ENCODE measurements at places on chromosomes 1 and 21.
A peak's percentile ranks its signal among the peaks of the same experiment; 100 is the strongest.

GRCh38 chr1:236018885-236019453 is 45.9 kb downstream of the NID1 start:
- no peak for DNase-seq

- DNase-seq: no peak
Measured at GRCh38 chr1:99672038-99672437, 26.1 kb downstream of the PALMD start.

GRCh38 chr1:20601129-20601825 is 12.4 kb downstream of the CDA start:
- DNase-seq: no peak

GRCh38 chr1:155061381-155062150 is 2.0 kb upstream of the EFNA4 start:
- peak; percentile 85 for DNase-seq

DNA sequence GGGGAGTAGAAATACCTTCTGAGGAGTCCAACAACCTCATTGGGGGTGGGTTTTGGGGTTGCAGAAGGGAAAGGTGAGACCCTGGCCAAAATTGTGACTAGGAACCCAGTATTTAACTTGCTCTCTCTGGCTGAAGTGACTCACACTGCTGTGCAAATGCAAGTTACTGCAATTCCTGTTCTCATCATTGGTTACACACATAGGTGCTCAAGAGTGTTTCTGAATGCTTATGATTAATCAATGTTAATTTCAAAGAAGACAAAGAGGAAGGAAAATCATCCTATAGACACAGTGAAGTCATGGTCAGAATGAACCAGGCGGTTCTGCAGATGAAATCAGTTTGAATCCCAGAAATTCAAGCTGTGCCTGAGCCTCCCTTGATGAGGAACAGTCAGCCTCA is 3.1 kb downstream of the ASCL5 start:
- DNase-seq: no peak

DNA sequence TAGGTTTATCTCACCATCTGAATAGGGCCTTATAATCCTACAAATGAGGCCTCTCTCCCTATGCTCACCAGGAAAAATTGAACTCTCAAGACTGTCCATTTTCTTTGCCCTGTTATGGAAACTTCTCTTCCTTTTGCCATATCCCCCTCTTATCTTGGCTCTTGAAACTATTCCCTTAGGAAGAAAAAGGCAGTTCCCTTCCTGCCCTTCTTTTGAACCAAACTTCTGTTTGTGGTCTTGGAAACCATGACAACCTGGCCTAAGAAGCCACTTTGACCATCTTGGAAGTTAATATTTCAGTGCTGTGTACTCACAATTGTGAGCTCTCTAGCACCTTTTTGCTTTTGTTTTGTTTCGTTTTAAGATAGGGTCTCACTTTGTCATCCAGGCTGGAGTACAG is 40.0 kb downstream of the ATP2B4 start:
- DNase-seq: no peak

DNA sequence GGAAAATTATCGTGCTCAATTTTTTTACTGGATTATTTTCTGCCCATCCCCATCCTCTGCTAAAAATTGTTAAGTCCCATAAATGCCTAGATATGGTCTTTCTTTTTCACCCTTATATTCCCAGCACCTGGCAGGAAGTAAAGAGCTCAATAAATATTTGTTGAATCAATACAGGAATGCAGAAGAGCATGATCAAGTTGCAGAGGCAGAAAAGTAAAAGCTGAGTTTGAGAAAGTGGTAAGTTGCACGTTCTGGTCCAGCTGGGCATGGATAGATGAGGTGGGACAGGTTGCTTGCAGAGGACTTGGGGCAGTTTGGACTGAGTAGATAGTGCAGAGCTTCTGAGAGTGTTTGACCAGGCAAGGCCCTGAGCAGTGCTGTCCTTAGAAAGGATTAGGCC is 40.1 kb downstream of the ZNF281 start:
- no peak for DNase-seq

GRCh38 chr1:11543392-11543791 is 64.4 kb downstream of the DISP3 start:
- DNase-seq: no peak

DNA sequence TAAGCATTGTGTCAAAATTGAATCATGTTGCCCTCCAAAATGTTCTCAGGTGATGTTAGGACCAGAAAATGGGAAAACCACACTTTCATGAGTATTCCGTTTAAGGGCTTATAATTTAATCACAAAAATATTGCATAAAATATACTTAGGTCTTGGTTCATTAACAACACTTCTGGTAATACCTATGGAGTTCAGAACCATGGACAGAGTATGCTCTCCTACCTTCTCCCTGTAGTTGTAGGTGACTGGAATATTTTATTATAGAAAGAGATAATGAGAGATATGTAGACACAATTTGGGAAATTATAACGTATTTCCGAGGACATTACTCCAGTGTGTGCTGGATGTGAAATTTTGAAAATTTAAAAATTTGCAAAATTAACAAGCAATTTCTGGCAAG is 232.5 kb downstream of the NCAM2 start:
- no peak for DNase-seq

- no peak for DNase-seq
Measured at GRCh38 chr1:226655251-226656163, 83.6 kb downstream of the ITPKB start.

DNA sequence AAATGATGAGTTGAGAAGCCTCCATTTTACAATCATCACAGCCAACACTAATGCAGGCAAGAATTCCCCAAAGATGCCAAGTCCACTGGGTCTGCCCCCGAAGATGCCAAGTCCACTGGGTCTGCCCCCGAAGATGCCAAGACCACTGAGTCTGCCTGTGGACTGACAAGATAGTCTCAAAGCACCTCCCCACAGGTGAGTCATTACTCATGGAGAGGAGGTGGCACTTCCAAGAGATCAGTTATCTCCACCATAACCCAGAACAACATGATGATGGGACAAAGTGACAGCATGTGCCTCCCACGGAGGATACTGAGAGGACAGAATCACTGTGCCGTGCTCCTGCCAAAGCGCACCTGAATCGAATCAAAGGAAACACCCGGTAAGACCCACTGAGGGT is 4.8 kb downstream of the PTTG1IP start:
- no peak for DNase-seq

- no peak for DNase-seq
Measured at GRCh38 chr1:99004861-99005442, at the start of gene PLPPR5. Gene PLPPR5 (minus strand): TSS chr1:99004861. CDS start chr1:99004671, 190 bp downstream.

DNA sequence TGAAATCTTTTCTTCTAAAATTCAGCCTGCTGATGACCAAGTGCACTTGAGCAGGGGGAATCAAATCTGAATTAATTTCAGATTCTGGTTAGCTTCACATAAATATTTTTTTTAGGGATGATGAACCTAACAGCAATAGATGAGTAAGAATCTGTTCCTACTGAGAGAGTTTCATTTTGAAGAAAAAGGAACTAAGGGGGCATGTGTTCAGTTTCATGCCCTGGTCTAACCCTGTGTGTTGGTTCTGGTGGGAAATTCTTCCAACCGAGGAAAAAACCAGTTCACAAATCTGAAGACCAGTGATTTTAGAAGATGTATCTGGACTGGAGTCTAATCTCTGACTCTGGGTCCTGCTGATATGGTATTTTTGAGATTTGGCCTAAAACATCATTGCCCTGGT is 13.7 kb downstream of the SELL start:
- no peak for DNase-seq

GRCh38 chr1:29305943-29306342 is 69.6 kb downstream of the PTPRU start:
- DNase-seq: no peak

DNA sequence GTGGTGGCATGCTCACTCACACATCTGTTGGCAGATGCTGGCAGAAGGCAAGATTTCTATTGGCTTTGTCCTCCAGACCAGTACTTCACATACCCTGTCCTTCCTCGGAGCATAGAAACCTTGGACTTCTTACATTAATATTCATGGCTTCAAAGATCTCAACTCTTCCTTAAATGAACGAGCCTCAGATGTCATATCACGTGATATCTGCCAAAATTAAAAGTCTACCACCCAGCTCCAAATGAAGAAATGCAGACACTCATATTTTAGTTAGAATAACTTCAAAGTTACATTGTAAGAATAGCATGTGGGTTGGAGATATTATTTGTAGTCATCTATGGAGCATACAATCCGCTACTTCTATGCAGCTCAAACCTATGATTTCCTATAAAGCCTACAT is 1994.9 kb downstream of the NCAM2 start:
- DNase-seq: peak; percentile 35

- no peak for DNase-seq
Measured at GRCh38 chr1:174191349-174191862, 32.1 kb downstream of the RABGAP1L start.

DNA sequence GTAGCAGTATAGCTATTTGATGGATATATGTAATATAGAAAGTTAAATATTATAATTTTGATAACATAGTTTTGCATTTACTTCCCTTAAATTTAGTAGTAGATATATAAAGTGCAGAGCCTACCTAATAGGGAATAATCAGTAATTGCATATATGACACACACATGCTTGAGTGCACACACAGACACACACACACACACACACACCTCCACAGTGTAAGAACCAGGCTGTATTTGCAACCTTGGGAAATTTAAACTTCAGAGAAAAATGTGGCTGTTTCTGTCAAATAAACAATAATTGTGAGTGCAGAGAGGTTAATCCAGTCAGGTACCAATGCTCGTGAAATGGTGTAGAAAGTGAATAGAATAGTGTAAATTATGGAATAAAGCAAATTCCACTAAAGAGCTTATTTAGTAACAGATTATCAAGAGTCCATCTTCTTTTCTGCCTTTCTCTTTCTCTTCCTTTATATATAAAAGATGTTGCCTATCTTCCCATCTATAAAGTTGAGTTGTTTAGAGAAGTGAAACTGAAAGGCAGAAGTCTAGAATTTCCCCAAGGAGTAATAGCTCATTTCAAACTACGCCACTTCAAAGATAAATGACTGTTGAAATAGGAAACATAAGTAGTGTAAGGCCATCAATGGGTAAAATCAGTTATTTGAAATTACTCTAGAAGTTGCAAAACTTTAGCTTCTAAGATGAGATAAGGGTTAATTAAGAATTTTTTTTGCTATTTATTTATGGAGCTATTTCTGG is 273.7 kb downstream of the SRGAP2C start:
- no peak for DNase-seq

- DNase-seq: no peak
Measured at GRCh38 chr1:51819810-51820209, 58.7 kb downstream of the NRDC start.

DNA sequence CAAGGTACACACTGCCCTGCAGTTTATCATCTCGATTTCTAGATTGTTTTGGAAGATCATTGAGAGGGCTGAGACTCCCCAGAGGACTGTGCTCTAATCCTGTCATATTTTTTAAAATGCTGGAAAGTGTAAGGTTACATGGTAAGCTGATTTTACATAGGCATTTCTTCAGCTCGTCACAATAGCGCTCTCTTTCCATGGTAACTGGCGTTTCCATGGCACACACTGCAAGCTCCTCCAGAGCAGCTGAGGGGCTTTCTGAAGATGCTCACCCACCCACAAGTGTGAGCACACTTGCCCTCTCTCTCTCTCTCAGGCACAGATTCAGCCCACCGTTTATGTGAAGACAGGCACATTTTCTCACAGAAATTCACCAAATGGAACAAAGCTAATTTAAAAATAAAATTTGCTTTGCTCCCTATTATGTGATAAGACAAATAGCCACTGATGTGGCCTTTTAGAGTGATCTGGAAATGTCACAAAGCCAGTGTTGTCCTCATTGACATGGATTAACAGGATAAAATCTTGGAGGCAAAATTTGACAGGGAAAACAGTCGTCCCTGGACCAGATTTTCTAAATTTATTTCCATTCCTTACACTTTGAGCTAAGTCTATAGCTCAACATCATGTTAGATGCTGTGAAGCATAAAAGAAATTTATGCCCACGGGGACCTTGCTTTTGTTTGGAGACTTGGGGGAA is 421.5 kb downstream of the RWDD3 start:
- no peak for DNase-seq

- DNase-seq: peak; percentile 7
Measured at GRCh38 chr1:84892705-84893618, at the start of gene LPAR3. Gene LPAR3 (minus strand): TSS chr1:84893206. CDS start chr1:84866120, 27,086 bp downstream.

DNA sequence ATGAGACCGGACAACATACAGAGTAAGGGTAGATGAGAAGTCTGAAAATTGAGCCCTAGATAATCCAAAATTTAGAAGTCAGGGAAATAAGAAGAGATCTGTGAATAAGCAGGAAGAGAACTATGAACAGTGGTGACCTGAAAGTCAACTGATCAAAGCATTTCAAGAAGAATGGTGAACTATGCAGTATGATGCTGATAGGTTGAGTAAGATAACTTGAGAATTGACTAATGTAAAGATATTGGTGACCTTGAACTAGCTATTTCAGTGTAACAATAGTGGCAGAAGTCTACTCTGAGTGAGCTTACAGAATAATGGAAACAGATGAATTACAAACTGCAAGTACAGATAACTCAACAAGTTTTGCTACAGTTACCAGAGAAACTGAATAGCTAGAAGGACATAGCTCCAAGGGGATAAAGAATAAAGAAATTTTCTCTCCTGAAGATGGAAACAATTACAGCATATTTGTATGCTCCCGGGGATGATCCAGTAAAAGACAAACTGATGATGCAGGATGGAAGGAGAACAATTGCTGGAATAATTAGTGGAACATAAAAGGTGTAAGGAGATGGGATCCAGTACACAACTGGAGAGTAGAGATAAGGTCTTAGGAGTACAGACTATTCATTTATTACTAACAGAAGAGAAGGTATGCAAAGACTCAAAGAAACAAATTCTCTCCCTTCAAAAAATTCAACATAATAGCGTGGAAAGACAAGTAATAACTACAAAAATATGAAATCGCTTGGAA is 10.9 kb downstream of the NRDC start:
- no peak for DNase-seq

- no peak for DNase-seq
Measured at GRCh38 chr1:238982736-238983135, 403.6 kb upstream of the CHRM3 start.

DNA sequence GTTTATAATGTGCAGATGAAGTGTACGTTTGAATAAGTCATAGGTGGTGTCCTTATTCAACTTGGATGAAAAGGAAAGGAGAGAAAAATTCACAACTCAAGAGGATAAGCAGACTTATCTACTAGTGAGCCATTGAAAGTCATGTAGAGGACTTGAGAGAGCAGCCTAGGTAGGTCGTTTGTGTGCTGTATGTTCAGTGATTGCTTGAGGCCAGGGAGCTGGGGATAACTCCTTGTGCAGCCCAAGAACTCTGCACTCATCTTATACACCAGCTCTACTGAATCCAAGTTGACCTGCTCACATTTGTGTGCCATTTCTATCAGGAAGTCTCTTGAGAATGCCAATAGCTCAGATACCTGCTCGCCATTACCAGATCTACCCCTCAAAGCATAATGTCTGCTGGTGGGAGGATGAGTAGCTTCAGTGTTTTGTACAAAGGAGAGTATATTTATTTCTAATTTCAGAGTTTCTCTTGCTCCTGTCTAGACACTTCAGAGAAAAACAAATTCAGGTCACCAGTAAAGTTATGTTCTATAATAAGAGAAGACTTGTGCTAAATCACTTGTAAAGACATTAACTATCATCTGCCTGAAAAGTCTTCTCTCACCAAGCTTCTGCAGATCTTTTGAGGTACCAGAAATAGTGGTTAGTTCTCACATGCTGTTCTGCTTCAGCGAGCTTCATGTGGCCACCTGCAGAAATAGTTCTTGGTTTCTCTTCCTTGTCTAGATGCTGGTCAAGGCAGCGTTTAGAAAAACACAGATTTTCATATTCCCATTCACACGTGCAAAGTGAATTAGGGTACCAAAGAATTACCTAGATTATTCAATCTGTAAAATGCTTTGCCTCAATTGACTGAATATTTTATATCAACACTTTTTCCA is 10.8 kb downstream of the S1PR1 start:
- DNase-seq: no peak
